ENCODE measurements at places on chromosomes 3 and 15.

DNA sequence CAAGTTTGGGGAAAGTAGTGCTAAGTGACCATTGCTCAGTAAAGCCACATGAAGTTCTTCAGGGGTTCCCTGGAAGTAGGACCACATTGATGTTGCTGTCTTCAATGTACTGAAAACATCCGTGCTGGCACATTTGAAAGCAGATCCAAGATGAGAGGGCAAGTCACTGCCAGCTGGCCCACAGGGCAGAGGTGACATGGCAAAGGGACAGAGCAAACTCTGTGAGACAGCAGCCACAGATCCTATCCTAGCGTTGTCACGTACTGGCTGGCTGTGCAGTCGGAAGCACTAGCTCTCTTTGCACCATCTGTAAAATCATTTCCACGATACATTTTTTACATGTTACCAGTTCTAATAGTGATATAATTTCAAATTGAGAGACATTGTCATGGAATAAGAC lies 13.8 kb downstream of the MUC13 start:
- DNase-seq = no peak

DNA sequence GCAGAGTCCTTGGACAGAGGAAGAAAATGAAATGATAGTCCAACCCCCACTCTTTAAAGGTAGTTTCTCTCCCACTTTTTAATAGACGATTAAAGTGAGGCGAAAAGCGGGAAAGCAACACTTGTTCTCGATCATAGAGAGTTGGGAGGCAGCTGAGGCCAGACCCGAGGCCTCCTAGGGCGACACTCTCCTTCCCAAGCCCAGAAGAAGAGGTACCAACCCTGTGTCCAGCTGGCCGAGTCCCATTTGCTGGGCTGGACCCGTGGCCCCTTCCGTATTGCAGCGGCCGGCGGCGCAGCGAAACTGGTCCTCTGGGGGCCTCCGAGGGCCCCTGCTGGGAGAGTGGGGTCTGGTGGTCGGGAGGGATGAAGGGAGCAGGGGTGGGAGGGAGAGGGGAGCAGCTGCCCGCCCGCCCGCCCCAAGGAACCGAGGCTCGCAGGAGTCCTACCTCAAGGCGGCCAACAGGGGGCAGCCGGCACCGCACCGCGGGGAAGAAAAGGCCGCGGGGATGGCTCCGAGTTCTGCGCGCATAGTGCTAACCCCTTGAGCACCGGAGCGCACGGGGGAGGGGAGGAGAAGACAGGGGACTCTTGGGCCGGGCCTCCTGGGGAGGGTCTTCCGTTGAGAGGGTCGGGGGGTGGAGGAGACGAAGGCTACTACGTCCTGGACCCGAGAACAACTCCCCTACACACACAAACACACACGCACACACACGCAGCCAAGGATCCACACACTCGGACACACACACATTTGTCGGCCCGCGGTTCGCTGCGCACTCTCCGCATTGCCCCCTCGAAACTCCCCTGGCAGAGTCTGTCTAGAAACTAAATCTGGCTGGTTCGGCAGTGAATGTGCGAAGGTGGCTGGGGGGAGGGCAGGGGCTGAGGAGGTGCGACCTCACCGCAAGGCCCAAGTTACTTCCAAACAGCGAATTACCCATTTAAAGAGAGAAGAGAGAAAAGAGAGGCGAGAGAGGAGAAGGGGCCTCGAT lies 2.0 kb downstream of the WNT5A start:
- peak; percentile 62 for DNase-seq

- peak; percentile 9 for DNase-seq
Measured at GRCh38 chr3:139202226-139202958, 141.4 kb upstream of the MRPS22 start.

- DNase-seq = no peak
Measured at GRCh38 chr3:69720824-69721223, 18.4 kb upstream of the MITF start.

- DNase-seq = no peak
Measured at GRCh38 chr3:193797566-193797965, 204.6 kb downstream of the OPA1 start.

GRCh38 chr3:41715376-41715775 lies 246.5 kb downstream of the ULK4 start:
- no peak for DNase-seq

DNA sequence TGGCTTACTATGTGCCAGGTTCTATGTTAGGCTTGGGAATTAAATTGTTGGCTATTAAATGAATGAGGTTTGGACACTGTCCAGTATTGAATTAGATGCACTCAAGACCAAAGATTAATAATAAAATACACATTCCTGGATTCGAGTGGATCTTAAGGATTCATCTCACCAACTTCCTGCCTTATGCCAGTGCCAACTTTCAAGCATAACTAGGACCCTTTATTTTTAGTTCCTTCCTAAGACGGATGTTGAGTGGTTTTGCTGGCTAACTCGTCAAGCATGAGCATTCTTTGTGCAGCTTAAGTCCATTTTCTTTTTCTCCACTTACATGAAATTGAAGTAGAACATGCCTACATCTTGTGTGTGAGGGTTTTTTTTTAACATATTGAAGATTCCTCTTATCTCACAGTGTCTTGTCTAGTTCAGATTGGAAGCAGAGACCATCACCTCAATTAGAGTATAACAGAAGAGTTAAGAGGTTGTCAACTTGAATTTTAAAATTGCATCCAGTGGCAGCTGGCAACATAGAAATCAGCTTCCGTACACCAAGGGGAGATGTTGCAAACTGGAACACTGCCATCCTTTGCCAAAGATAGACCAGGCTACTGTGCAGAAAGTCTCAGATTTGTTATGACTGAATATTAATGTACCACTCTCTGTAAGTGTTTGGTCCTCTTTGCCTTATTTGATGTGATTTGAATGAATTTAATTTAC lies 106.3 kb upstream of the BFSP2 start:
- no peak for DNase-seq

DNA sequence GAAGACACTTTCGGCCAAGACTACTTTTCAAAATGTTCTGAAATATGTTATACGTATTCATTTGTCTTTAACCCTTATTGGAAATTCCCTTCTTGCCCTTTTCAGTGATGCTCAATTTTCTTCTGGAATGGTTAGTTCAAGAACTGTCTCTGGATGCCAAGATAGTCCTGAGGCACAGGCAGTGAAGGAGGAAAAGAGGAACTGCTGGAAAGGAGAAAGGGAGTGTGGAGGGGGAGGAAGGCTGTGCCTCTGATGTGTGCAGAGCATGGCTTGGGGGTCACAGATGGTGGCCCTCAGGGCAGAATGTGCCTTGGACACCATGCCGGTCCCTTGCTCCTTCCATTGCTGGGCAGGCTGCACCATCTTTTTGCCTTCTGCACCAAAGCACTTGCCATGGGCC lies 73.7 kb downstream of the CEP63 start:
- DNase-seq = no peak

DNA sequence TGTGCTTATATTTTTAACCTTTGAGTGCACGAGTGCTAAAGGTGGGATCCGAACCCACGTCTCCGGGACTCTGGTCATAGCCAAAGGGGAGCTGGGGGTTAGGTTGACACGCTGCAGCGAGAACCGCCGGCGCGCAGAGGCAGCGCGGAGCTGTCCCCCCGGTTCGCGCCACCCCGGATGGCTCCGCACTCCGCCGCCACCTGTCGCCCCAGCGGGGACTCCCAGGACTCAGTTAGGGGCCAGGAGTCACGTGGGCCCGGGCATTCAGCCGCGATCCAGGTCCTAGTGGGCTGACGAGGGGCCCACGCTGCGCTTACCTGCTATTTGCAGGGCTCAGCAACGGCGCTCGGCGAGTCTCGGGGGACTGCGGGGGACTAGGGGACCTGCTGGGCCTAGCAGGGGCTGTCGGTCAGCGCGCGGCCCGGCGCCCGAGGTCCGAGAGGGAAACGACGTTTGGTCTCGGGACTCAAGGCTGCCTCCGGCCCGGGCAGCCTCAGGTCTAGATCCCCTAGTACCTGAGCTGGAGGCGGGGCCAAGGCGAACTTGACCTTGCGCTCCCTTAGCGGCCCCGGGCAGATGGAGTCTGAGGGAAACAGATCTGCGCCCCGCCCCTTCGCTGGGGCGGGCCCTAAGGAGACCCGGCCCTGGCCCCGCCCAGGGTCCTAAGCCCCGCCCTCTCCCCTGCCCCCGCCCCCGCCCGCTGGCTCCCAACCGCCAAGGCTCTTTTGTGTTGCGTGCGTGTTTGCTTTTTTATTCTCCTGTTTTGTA lies at the start of gene NMNAT3:
Gene NMNAT3 (minus strand): TSS at position 585 of the 768 bp plus-strand sequence. CDS start 50,248 bp downstream, outside the sequence.
- peak; percentile 62 for DNase-seq

GRCh38 chr3:31572236-31573004 lies 39.7 kb downstream of the STT3B start:
- DNase-seq = no peak

- DNase-seq = no peak
Measured at GRCh38 chr3:27720899-27721716, 1.0 kb downstream of the EOMES start.

DNA sequence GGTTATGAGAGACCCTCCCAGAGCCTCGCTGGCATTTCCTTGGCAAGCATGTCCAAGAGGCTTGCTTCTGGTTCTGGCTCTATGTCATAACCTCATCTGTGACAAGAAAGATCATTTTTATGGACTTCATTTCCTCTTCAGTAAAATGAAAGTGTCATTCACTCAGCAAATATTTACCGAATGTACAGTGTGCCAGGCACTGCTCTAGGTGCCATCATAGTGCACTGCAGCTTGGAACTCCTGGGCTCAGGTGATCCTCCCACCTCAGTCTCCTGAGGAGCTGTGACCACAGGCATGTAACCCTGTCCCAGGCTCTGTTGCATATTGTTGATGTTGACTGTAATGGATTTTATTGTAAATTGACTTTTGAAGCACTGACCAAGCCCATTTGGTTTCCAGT lies 18.7 kb upstream of the ITPKA start:
- DNase-seq = no peak

DNA sequence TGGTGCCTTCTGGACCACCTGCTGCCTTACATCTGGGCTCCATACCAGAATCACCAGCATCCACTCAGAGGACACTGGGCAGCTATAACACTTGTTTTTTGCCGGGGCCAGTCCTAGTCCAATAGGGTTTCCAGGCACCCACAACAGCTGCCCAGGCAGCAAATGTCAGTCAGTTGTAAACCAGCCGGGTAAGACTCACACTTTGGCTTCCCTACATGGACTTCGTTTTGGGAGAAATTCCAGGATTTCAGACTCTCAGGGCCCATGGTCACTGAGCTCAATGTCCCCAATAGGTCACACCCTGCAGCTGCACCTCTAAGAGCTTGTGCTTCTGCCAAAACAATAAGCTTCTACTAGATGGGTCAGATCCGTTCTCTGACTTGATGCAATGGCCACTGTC lies 83.8 kb downstream of the FAM174B start:
- no peak for DNase-seq

GRCh38 chr3:187368251-187369088 lies at the start of gene RTP4:
Gene RTP4 (plus strand): TSS chr3:187368385. CDS start chr3:187368442, 57 bp downstream.
- DNase-seq = peak; percentile 44

- DNase-seq = no peak
Measured at GRCh38 chr3:39109086-39109485, 1.6 kb downstream of the TTC21A start.

- no peak for DNase-seq
Measured at GRCh38 chr3:45026038-45026437, at the start of gene CLEC3B. Gene CLEC3B (plus strand): TSS chr3:45026303. CDS start chr3:45026363, 60 bp downstream.

DNA sequence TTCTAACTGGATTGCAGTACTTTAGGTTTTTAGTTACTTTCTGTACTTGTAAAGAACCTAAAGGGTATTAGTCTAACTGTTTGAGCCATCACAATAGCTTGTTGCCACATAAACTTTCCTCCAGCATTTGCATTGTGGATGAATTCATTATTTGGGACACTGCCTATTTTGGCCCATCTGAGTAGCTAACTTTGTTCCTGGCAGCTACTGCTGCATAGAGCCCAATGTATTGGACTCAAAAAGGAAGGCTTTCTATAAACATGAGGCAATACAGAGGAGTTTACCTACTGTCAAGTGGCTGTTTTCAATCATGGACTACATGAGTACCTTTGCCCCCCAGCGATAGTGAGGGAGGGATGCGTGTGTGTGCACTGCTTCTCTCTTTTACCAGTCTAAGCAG lies 1.9 kb downstream of the ROBO2 start:
- no peak for DNase-seq

DNA sequence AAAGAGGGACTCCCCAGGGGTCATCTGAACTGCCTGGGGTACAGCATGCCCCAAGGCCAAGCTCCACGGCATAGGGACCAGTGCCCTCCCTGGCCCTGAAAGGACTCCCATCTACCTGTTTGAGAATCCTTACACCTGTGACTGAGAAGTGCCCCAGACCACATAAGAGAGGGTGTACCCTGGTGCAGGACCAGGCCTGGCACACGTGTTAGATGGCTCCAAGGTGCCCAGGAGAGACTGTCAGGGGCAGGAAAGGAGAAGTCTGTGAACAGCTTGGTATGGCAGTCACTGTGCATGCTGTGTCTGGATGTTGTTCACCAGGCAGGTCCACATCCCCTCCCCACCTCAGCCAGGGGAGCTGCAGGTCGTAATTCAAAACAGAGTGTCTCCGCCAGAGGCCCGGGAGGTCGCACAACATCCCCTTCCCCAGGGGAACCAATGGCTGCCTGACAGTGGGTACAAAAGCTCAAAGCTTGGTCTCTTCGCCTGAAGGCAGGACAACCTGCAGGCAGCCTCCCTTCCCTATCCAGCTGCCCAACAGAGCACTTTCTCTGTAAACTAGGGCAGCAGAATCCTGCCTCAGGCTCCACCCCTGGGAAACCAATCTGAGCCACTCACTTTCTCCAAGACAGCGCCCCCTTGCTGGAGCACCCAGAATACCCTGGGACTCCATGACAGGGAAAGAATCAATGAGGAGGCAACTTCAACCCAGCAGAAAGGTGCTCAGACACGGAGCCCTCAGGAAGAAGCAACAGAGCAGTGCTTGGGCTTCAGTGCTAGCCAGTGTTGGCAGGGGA lies 3.9 kb downstream of the NUP210 start:
- DNase-seq = no peak

GRCh38 chr15:42264795-42265194 lies 8.2 kb upstream of the GANC start:
- DNase-seq = no peak

- DNase-seq = no peak
Measured at GRCh38 chr3:29758434-29759322, 477.8 kb downstream of the RBMS3 start.

DNA sequence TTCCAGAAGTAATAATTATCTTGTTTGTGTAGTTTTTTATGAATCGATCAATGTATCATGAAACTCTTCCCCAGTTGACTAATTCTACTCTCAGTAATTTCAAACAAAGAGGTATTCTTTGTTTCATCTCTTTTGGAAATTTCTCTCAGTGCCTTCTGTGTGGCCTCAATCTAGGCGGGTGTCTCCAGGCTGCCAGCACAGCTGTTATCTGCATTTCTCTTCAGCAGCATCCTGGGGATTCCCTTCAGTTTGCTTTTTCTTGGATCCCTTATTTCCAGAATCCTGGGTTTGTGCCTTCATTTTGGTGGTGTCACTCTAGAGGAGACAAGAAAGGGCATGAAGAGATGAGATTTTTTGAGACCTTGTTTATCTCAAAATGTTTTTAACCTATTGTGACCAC lies 22.7 kb downstream of the NIPA2 start:
- DNase-seq = no peak

DNA sequence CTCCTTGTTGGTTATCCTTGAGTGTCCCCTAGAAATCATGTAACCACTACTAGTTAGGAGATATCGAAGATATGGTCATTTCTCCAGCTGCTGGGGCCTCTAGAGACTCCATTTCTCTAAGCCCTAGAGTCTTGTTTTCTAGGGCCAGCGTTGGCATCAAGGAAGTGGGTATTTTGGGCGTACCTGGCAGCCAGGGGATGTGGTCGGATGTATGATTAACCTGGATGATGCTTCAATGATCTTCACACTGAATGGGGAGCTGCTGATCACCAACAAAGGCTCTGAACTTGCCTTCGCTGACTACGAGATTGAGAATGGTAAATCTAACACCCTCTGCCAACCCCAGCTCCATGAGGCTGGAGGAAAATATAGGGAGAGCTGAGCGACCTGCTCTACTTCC lies 325.5 kb downstream of the RYR3 start:
- no peak for DNase-seq

GRCh38 chr15:88185584-88185983 lies 71.0 kb downstream of the NTRK3 start:
- no peak for DNase-seq
